ENCODE measurements at places on chromosomes 3 and 15.

DNA sequence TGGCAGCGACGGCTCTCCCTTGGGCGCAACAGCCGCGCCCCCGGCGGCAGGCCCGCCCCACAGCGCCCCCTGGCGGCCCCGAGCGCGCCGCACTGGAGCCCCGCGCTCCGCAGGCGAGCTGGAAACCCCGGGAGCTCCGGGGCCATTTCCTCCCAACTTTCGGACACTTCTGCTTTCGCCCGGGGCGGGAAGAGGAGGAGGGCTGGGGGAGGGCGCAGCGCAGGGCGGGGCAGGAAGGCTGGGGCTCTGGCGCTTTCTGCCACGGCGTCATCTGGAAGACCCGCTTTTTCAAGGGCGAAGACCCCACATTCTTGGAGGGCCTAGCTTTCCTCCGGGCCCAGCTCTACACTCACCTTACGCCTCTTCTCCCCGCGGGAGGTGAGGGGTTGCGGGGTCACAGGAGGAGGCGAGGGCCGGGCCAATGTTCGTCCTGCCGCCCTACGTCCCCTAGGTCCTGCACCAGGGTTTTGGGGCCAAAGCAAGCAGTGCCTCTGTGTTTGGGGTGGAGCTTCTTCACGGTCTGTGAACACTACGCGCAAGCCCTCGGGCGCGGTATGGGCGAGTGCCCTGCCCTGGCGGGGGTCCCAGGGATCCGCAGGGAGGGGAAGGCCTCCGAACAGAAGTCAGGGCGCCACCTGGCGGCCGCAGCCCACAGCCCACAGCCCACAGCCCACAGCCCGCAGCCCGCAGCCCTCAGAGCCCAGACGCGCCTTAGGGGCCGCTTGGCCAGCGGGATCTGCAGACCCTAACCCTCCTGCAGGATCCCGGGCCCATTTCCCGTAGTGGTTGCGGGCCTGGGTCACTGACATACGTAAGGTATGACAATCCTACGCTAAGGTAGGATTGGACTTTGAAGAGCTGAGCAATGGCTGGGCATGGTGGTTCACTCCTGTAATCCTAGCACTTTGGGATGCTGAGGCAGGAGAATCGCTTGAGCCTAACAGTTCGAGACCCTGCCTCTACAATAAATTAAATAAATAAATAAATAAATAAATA, 31.1 kb downstream of the FOXL2 start:
- peak; percentile 58 for DNase-seq

DNA sequence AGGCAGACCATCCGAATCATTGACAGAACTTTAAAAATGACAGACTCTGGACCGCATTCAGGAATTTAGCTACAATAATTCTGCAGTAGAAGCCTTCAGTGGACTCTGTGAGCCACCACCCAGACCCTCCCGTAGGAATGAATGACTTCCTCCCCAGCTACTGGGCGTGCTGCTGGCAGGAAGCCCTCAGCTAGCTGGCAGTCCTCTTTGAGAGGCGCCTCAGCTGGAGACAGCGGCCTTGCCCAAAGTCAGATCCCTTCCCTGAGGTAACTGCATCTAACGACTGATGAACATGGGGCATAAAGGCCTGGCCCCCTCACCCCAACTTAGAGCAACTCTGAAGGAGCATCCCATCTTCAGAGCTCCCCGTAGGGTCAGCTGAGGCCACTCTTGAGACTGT, 25.8 kb downstream of the CRABP1 start:
- no peak for DNase-seq

- no peak for DNase-seq
These were observed 877.1 kb downstream of the PDCD6IP start for GRCh38 chr3:34675383-34676120.

- no peak for DNase-seq
These were observed 293.4 kb upstream of the MME start for GRCh38 chr3:154786724-154787123.

DNA sequence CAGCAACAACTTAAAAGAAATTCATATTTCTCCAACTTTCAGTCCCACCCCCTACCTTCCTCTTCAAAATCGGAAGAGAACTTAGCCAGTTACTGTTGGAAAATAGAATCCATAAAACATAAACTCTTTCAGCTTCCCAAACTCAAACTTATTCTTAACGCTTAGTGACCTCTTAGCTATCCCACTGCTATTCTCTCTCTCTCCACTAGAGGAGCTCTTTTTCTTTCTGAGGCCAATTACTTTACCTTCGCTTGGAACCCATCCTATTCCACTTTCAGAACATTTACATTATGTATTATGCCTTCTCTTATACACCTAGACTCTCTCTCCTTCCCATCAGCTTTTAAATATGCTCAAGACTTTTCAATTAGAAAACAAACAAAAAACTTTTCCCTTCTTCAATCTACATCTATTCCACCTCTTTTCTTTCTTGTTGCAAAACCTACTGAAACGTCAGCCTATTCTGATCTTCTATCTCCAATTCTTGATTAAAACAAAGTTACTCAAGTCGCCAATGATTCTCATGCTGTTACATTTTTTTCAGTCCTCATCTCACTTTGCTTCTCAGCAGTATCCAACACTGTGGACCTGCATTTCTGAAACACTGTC, 13.4 kb upstream of the GHSR start:
- DNase-seq: no peak

DNA sequence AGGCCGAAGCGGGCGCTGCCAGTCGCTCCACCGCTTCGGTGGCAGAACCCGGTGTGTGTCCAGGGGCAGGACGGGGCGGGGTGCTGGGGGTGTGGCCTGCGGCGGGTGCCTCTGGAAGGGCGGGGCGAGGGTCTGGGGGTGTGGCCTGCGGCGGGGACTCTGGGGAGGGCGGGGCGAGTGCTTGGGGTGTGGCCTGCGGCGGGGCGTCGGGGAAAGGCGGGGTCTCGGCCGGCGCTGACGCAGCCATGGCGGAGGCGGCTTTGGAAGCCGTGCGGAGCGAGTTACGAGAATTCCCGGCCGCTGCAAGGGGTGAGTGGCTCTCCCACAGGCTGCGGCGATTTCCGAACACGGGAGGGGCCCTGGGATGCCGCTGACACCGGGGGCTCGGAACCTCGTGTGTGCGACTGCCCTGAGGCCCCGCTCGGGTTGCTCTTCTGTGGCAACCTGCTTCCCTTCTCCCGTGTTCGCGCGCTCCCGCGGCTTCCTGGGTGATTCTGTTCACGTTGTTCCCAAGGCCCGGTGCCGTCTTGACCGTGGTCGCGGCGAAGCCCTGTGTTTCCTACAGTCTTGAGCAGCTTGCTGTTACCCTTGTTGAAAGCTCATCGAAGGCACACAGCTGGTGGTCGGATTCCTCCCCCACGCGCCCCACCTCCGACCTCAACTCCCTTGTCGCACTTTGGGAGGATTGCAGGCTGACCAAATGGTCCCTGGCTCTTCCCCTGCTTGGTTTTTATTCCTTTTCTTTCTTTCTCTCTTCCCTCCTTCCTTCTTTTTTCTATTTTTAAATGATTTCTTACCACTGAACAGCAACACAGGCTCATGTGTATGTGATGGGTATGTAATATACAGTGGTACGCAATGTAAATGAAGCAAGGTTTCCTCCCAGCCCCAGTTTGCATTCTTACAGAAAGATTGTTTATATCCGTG, at the start of gene JMJD7:
Gene JMJD7, plus strand, starts transcription at position 213 of the 927 bp plus-strand sequence. Its CDS starts 33 bp downstream, at position 246.
- DNase-seq: peak; percentile 37

DNA sequence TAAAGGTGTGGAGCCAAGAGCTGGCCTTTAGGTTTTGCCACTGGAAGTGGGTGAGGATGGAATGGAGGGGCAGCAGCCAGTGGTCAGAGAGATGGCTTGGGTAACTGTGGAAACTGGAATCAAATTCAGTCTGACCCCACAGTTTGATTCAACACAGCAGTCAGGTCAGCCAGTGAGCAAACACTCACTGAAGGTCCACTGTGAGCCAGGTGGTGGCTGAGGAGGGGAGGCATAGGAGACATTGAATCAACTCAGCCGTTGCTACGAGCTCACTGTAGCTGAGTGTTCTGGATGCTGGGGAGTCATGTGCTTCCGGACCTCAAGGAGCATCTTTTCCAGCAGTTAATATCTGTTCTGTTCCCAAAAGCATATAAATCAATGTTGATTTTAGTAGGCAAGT, 37.5 kb downstream of the LPP start:
- DNase-seq: no peak

- DNase-seq: peak; percentile 48
These were observed 1.6 kb downstream of the OXTR start for GRCh38 chr3:8767667-8768363.

DNA sequence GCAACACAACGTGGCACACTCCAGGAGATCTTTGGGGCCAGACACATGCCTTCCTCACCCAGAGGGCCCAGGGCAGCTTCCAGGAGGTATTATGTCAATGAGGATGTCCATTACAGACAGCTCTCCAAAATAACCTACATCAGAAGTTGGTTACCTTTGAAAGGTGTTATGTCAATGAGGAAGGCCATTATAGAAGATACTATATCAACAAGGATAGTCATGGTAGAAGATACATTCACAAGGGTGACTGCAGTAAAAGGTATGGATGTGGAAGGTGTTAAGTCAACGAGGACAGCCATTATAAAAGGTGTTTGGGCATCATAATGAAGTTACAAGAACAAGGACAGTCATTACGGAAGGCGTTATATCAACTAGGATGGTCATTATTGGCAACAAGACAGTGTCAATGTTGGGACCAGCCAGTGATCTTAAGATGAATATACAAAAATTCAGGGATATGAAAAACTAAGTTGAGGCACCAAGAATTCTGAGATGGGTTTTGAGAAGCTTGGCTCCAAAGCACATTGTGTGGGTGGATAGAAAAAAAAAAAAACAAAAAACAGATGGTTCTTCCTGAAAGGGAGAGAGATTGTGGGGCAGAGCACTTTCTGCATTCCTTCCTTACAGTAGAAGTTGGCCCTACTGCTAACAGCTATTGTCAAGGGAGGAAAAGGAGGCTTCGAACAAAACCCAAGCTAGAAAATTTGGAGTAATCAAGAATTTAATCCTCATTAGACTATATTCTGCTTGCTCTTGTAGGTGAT, 11.2 kb downstream of the CDCP1 start:
- DNase-seq: no peak

DNA sequence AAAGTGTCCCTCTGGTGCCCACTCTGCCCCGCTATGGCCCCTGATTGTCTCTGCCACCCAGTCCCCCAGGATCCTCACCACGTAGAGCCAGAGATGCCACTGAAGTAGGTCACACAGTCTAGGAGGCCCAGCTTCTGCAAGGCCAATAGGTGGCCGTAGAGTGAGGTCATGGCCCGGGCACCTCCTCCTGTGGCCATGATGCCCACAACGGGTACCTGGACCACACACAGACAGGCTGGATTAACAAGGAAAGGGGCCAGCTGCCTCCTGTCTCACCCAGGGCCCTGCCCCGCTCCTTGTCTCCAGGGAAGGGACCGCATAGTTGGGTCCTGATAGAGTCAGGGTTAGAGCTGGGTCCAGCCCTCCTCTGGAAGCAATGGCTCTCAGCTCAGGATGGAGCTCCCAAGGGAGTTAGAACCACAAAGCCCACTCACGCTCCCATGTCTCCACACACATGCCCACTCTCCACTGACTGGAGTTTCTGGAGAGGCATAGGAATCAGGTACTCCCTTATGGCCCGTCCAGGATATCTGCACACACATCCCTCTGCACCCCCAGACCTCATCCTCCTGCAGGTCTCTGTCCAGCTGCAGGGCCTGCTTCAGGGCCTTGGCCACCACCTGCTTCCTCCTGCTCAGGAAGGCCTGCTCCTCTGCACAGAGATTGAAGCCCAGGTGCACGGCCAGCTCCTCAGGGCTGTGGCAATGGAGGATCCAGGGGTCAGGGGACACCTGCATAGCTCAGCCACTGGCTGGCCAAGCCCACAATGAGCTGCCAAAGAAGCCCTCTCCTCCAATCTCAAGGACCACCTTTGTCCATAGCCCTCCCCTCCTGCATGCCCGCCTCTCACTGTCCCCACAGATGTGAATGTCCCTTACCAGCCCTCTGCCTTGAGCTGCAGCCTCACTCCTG, 13.2 kb downstream of the PLA2G4D start:
- DNase-seq: no peak

- no peak for DNase-seq
These were observed 29.9 kb downstream of the CRABP1 start for GRCh38 chr15:78370013-78370412.

- no peak for DNase-seq
These were observed 201.5 kb upstream of the IL12A start for GRCh38 chr3:159787178-159787574.

GRCh38 chr3:178086144-178086825, 450.0 kb upstream of the KCNMB2 start:
- no peak for DNase-seq

GRCh38 chr3:100779480-100779879, 70.2 kb downstream of the TFG start:
- no peak for DNase-seq

- no peak for DNase-seq
These were observed 2.8 kb downstream of the SCAANT1 start for GRCh38 chr3:63909431-63909830.

DNA sequence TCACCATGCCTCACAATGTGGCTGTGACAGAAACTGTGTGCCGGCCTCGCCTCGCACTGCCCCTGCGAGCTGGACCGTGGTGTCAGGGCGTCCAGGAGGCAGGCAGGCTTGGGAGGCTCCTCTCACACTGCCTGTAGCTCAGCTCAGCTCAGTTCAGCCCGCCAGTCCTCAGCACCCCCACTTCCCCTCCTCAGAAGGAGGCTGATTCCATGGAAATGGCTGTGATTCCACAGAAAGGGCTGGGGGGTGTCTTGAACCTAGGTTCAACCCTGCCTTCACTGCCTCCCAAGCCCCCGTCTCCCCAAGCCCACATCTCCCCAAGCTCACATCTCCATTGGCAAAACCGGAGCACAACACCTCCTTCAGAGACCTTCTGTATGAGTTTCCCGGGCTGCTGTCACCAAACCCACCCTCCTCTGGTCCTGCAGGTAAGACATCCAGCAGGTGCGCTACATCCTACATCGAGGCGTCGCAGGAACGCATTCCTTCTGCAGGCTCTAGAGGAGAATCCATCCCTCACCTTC, 94.0 kb downstream of the OCA2 start:
- no peak for DNase-seq

- no peak for DNase-seq
These were observed 18.3 kb downstream of the CPB1 start for GRCh38 chr3:148845756-148846395.

- peak; percentile 13 for DNase-seq
These were observed at the start of gene GLDN for GRCh38 chr15:51341366-51342226. TSS of gene GLDN (plus strand) at chr15:51341655. CDS start at chr15:51341685, 30 bp downstream.

DNA sequence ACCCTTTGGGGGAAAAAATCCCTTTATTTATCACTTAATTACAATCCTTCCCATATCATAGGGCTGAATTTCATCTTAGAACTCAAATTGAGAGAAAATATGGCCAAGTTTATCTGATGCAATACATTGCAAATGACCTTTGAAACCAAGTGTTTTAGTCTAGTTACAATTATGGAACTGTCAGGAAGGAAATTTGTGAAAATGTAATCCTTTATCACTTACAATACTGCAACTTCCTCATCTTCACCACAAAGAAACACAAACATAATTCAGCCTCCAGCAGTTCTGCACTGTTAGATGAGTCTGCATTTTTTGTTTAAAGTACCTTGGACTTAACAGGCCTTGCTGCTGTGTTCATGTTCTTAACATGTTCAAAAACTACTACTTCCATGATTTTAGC, 4.6 kb downstream of the CCPG1 start:
- DNase-seq: no peak

GRCh38 chr15:50149090-50149489, 30.1 kb upstream of the ATP8B4 start:
- no peak for DNase-seq

GRCh38 chr3:124974691-124975090, 40.1 kb upstream of the MUC13 start:
- no peak for DNase-seq

- no peak for DNase-seq
These were observed 472.0 kb downstream of the ZPLD1 start for GRCh38 chr3:102906818-102907217.
